ENCODE measurements at places on chromosomes 12 and 14.

DNA sequence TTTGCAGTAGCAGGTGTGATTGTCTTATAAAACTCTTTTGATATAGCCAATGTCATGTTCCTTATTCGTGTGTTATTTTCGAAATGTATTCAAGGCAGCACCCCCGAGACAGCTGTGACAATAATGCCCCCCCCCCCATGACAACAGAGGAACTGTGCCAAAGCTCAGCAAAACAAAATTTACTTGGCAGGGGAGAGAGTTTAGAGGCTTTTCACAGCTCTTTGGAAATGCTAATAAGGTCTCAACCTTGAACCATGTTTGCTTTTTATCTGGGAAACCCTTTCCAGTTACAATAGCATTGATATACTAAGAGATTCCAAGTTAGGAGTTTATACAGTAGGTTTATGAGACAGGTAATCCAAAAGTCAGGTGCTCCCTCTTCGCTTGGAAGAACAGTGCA lies 56.4 kb upstream of the USP44 start:
- no peak for DNase-seq

- no peak for DNase-seq
These were observed 207.1 kb upstream of the SLC16A7 start for GRCh38 chr12:59388694-59389093.

DNA sequence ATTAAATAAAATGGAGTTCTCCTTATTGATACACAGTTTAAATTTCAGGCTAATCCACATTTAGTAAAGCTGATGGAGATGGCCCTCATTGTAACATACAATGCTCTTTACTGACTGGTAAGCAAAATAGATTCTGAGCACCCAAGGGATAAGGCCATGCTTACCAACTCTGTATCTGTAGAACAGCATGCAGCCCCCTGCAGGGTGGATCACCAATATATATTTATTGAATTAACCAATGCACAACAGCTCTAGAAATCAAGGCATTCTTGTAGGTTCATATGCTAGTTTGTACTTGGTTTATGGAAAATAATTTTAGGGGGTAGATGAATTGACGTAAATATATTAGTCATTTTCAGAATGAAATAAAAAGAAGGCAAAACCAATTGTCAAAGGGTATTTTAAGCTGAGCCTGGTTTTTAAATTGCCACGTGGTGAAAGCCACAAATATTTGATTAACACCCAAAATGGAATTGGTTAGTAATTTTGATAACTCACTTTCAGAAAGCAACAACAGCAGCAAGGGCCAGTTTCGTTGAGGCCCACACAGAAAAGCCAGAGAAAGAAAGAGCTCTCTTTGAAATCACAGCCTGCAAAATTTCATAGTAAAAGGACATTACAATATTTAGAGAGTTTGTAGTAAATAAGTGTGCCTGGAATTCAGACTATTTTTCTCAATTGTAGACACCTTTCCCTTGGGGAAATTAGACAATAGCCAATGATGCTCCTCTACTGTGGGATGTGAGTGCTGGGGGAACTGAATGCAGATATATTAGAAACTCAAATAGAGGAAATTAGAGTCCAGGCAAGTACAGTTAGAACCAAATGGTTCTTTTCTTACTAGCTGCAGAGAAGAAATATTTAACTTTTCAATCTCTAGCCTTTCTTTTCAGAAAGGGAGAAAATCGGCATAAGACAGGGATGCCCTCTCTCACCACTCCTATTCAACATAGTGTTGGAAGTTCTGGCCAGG lies 216.2 kb upstream of the ABCD2 start:
- DNase-seq, result no peak

DNA sequence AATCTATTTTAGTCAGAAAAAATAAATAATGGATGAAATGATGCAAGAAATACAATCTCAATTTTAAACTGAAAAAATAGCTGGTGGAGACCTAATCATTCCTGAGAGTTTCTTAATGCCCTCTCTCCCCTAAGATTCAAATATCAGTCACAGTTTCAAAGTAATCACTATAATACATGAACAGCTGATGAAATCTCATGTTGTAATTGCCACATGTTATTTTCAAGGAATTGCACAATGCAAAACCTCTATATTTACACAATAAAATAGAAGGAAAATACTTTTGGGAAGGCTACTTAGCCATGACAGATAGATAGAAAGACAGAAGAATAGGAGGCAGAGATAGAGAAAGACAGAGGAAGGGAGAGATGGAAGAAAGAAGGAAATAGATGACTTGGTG lies 18.2 kb downstream of the IFNG-AS1 start:
- no peak for DNase-seq

DNA sequence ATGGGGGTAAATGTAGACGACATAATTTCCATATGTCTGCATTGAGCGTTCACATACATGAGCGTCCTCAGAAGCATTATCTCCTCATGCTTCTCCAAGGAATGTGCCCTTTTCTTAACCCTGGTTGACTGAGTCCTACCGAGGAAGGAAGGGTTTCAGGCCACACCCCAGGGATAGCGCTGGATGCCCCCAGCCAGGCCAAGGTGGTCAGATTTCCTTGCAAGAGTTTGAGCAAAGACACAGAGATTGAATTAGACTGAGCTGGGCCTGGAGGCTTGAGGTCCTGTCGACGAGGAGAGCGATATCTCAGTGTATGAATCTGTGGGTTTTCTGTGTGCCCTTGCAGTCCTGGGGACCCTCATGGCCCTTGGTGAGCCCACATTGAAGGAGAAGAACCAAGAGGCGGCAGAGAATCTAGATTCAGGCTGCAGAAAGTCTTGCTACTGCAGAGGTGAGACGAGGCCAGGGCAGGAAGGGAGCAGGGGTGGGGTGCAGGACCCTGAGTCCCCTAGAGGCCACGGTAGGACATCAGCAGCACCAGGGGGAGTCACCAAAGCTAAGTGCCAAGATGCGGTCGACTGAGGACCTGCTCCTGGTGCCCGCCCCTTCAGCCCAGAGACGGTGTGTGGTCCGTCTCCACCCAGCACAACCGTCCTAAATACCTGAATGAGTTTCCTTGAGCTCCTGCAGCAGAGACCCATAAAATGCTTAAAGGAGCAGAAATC lies 94.7 kb upstream of the DIO3 start:
- no peak for DNase-seq

DNA sequence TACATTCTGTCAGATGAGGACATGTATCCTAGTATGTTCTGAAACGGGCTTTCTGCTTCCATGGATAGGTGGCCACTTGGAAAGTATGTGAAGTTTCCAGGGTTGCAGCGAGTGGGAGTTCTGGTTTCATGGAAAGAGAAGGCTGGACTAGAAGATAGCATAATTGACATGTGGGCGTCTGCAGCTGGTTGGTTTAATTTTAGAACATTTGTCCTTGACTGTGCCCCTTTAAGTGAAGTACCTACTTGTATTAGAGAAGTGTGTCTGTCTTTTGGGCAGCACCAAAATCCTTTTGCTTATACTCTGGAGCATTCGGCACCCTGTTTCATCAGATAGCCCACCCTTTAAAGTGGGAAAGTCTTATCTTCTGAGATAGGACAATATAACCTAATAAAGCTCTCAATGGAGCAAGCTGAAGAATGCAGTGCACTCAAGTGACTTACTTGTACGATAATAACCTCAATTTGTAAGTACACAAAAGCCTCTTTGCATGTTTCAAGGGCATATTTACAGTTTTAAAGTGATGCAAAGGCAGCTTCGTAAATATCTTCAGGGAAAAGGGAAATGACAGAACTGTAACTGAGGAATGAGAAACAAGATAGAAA lies 35.2 kb downstream of the NTN4 start:
- no peak for DNase-seq
